ENCODE measurements at places on chromosomes 2 and 18.

DNA sequence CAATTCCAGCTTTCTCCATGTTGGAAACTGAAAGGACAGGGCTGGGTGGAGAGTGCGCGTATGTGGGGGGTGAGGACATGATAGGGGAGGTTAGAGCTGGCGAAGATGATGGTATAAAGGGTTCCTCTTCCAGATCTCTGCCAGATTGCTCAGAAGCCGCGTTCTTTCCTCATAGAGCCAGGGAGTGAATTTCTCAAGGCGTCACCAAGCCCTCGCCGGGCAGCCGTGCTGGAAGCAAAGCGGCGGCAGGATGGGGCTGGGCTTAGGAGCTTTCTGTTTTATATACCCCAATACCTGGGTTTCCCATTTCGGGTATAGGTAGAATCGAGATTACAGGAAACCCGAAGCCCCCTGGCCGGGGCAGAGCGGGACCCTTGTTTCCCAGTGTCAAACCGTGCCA lies 43.8 kb downstream of the DDX18 start:
- DNase-seq, result no peak

DNA sequence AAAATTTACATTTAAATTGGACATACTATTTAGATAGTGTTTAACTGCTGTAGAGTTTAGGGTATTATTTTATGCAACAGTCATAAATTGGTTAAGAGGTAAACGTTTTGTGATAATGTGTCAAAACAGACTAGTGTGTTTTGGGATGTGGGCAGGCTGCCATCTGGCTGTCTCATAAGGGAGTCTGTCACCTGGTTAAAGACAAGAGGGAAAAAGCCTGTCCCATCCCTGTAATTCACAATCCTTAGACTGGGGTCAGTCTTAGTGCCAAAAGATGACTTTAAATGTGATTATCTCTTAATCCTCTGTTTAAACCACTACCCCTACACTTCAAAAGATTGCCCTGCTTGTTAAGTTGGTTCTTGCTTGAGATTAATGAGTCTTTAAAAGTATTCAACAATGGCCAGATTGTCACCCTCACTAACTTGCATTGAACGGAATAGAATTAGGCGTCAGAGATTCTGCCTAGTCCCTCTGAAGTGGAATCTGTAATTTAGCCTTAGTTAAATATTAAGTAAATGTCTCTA lies 59.2 kb downstream of the SGPP2 start:
- DNase-seq, result no peak

DNA sequence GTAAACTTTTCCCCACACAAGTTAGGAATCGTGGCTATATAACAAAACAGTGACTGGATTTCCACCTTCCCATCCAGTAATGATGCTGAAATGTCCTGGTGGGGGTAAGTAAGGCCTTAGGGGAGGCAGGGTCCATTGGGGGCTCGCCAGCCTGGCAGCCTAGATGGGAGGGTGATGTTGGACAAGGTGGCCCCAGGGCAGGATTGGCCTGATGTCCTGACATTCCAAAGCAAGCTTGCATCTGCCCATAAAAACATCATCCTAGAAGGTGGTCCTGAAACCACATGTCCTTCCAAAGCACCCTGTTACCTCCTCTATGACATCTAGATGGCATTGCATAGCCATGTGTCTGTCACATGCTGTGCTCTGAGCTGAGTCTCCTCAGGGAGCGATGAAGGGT lies 54.1 kb upstream of the RAB6C start:
- DNase-seq, result no peak

- DNase-seq, result peak; percentile 1
Measured at GRCh38 chr18:71784777-71785176, 759.4 kb downstream of the CBLN2 start.

Measured in kidney capillary endothelial cell (primary cell).